ENCODE measurements at places on chromosomes 13 and 19. TPM values are rescaled to one million over a fixed set of nuclear protein-coding genes. Genes with fewer than 3 reads are reported as not detected.

Gene CACNA1A
- total RNA-seq: 0.40 TPM

Gene CYP2A7
- not detected for total RNA-seq

Gene LILRB3
- total RNA-seq: not detected

Gene PRKD2
- 21.9 TPM for total RNA-seq

Gene ZNF888
- 2.7 TPM for total RNA-seq

Gene C19orf38
- not detected for total RNA-seq

Gene TMEM190
- 1.4 TPM for total RNA-seq

Gene TJP3
- 0.03 TPM for total RNA-seq

Gene PRR20E
- not detected for total RNA-seq

Gene PNMA8B
- 0.04 TPM for total RNA-seq

Gene CLEC17A
- 0.21 TPM for total RNA-seq

Gene TPRX2
- total RNA-seq: not detected

Gene ADGRE1
- 4.9 TPM for total RNA-seq

Gene FBXO17
- total RNA-seq: 23.3 TPM

Gene NALCN
- 1.5 TPM for total RNA-seq

Gene SOX1
- not detected for total RNA-seq

Gene RYR1
- total RNA-seq: 0.19 TPM

Gene ZNF471
- 1.5 TPM for total RNA-seq

Gene METTL21C
- not detected for total RNA-seq

Gene LILRB1
- total RNA-seq: not detected

Gene ZNF726
- total RNA-seq: 20.1 TPM

Gene FBXL3
- 47.3 TPM for total RNA-seq

Gene PTGIR
- 0.32 TPM for total RNA-seq

Gene JUNB
- total RNA-seq: 171 TPM

Gene CELF5
- total RNA-seq: not detected

Gene DAND5
- not detected for total RNA-seq

Gene CCDC70
- not detected for total RNA-seq

Gene SARS2
- total RNA-seq: 44.7 TPM

Gene PCDH17
- total RNA-seq: 8.1 TPM

Gene SIGLEC6
- not detected for total RNA-seq

Gene GPC6
- total RNA-seq: 19.4 TPM
